Common myeloid progenitor, CD34-positive (primary cell): ENCODE measurements at places on chromosomes 5 and 9.
A peak's percentile ranks its signal among the peaks of the same experiment; 100 is the strongest.

DNA sequence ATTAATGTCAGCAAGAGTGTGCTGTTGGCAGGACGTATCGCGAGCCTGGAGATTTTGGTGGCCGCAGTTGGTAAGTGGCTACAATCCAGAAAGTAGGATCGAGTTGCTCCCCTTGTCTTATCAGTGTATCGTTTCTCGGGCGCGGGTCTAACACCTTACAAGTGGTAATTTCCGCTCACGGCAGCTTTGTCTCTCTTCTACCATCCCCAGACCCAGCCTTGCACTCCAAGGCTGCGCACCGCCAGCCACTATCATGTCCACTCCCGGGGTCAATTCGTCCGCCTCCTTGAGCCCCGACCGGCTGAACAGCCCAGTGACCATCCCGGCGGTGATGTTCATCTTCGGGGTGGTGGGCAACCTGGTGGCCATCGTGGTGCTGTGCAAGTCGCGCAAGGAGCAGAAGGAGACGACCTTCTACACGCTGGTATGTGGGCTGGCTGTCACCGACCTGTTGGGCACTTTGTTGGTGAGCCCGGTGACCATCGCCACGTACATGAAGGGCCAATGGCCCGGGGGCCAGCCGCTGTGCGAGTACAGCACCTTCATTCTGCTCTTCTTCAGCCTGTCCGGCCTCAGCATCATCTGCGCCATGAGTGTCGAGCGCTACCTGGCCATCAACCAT, 1.1 kb downstream of the PTGER4 start:
- DNase-seq: peak; percentile 48

DNA sequence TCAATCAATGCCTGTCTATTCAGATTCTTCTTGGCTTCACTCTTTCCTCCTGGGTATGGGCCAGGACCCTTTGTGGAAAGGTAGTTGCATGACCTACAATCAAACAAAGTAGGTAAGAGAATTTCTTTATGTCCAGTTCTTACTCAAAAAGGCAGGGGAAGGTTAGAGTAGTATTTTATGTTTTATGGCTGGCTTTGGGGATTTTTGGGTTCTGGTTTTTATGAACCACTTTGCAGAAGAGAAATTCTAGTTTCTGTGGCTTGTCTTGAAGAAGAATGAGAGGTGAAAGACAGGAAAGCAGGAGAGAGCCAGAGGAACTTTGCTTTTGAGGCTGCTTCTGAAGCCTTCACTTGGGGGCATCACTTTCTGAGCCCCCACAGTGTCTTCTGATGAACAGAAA, 14.7 kb upstream of the CRHBP start:
- DNase-seq: no peak

DNA sequence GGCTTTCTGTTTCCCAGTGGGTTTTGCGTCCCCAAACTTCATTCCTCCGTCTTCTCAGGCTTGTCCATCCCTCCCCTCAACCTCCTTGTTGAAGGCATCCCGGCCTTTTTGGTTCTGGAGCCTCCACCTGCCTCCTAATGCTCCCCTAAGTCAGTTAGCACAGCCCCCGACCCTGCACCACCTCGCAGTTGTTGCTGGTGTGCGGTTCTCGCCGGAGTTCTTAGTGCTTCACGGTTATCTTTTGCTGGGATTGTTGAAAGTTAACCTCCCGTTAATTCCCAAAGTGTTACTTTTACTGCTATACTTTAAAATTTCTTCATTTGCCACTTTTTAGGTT, 447 bp downstream of the UBLCP1 start:
- DNase-seq: peak; percentile 26

- DNase-seq: no peak
These were observed 46.5 kb downstream of the EBF1 start for GRCh38 chr5:159053216-159053615.

DNA sequence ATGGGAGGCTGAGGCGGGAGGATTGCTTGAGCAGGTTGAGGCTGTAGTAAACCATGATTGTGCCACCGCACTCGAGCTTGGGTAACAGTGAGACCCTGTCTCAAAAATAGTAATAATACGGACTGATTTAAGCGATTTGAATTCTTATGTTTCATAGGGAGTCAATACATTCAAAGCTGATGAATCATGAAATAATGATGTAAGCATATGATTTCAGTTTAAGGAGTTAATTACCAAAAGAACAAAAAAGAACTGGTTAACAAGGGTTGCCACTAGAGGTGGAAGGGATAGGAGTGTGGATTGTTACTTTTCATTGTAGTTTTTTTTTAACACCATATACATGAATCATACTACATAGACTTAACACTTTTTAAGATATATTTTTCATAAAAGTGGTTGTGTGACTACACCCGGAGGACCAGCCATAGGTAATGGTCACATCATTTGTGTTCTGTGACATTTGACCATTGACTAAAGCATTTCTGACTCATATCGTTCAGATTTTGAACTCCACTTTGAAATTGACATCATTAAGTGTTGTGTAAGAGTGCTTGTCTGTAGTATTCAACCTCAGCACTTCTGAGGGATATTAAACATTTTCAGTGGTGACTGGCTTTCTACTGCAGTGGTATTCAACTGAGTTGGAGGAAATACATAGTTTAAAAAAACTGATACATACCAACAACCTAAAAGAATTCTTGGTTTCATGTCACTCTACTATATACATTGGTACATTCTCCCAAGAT, 7.0 kb downstream of the TRMT10B start:
- no peak for DNase-seq

DNA sequence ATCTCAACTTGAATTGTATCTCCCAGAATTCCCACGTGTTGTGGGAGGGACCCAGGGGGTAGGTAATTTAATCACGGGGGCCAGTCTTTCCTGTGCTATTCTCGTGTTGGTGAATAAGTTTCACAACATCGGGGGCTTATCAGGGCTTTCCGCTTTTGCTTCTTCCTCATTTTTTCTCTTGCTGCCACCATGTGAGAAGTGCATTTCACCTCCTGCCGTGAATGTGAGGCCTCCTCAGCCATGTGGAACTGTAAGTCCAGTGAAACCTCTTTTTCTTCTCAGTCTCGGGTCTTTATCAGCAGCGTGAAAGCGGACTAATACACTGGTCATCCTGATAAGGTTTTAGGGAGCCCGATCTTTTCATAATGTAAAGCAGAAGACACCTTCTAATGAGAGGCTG, 687.0 kb upstream of the FTMT start:
- DNase-seq: peak; percentile 65

GRCh38 chr5:172362755-172363154, 79.2 kb upstream of the UBTD2 start:
- no peak for DNase-seq

GRCh38 chr5:139701056-139701741, 53.0 kb downstream of the CXXC5 start:
- DNase-seq: no peak

GRCh38 chr9:18490641-18491370, 16.9 kb downstream of the ADAMTSL1 start:
- no peak for DNase-seq

GRCh38 chr9:116360989-116361388, 207.4 kb downstream of the PAPPA start:
- no peak for DNase-seq

DNA sequence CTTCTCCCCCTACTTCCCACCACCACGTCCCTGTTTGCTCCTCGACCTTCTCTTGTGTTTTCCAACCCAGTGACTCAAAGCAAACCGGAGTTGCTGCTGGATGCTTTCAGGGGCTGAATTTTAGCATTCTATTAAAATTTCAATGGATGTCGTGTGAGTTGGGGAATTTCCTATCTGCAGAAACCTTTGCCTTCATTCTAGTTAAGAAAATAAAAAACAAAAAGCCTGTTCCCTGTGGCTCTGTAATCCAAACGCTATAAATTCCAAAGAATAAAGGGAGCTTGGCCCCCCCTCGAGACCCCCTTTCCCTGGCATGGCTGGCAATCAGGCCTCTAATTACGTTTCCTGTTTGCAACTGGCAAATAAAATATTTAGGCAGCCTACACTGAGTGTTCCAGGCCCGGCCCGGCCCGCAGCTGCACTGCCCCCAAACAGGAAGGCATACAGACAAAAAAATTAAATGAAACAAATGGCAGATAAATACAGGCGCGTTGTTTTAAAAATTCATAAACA, 139.4 kb upstream of the PPP1R26 start:
- no peak for DNase-seq
